ENCODE measurements at places on chromosomes 16 and 17.

DNA sequence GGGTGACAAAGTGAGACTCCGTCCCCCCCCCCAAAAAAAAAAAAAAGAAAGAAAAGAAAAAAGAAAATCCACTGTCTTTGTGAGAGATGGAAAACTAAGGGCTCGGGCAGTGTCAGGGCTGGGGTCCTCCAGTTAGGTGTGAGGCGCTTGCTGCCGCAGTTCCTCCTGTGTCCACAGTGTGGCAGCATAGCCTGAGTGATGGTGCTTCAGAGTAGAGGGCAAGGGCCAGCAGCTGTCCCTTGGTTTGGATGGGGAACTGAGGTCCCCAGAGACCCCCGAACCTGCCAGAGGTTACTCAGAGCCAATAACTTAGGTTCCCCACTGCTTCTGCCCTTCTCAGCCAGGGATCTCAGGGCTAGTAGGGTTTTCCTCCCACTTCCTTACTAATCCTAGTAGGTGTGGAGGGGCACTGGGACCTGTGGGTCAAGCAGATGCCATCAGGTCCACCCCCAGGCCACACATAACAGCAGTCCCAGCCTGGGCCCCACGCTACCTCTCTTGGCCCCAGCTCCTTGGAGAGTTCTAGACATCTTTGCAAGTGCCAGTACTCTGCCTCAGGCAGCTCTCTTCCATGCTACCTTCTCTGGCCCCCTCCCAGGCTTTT, 7.9 kb upstream of the LLGL1 start:
- peak; percentile 24 for DNase-seq

GRCh38 chr16:30668393-30668792, 10.2 kb downstream of the FBRS start:
- DNase-seq, result no peak

DNA sequence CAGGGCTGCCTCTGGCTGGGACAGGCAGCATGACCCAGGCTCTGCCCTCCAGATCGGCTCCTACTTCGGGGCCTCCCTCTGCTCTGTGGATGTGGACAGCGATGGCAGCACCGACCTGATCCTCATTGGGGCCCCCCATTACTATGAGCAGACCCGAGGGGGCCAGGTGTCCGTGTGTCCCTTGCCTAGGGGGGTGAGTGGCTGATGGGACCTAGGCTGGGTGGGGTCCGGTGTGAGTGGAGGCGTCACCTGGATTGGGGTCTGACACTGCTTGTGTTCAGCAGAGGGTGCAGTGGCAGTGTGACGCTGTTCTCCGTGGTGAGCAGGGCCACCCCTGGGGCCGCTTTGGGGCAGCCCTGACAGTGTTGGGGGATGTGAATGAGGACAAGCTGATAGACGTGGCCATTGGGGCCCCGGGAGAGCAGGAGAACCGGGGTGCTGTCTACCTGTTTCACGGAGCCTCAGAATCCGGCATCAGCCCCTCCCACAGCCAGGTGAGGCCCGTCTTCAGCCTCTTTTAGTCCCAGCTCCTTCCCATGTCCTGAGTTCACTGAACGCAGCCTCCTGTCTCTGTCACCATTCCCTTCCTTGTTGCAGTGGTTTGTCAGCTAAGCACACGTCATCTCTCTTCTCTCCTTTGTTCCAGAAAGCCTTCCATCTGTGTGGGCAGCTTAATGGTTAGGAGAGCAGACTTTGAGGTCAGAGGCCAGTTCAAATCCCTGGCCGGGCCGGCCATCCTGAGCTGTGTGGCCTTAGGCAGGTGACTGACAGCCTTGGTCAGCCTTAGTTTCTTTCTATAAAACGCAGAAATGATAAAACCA, 16.9 kb downstream of the COX6A2 start:
- DNase-seq, result no peak

DNA sequence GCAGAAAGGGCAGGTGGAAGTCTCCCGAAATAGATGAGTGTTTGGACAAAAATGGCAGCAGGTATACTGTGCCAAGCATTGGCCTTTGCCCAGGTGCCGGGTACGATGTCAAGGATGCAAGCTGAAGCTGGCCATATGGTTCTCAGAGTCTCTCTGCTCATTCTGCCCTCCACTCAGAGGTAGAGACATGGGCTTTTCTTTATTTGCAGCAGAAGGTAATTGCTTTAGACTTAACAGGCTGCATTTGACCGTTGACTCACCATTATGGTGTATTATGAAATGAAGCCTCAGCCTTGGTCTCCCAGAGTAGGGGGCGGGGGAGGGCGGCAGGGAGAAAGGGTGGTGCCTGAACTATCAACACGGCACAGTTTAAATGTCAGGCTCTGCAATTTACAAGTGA, 969.1 kb upstream of the EEF2KMT start:
- no peak for DNase-seq

- DNase-seq, result peak; percentile 58
Observed at GRCh38 chr17:29124135-29124924, 55.9 kb downstream of the MYO18A start.

Measured in RCC 7860 (cell line).